ENCODE measurements at places on chromosomes 4 and X.

DNA sequence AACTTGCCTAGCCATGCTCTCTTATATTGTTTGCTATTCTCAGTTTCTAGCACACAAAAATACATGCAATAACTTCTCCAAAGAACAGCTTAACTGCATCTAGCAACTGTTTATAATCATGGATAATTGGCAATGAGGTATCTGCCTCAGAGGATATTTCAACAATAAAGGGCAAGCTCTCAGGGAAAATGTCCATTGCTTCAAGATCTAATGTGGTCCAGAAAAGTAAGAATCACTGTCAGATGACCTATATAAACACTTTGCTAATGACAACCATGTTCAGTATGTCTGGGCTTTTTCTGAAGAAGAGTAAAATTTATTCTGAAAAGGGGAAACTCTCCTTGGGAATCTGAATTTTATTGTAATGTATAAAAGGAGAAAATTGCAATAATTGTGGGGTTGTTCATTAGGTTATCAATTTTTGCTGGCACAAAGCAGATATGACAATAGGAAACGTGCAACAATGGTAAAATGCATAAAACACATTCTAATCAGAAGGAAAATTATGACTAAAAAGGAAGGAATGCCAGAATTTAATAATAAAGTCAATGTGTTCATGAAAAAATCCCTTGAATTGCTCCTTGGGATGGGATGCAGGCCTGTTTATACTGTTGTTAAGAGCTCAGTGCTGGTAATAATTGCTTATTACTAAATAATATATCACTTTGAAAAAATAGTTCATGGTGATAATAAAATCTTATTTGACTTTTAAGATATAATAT is 90.3 kb downstream of the ANTXR2 start:
- DNase-seq: no peak

DNA sequence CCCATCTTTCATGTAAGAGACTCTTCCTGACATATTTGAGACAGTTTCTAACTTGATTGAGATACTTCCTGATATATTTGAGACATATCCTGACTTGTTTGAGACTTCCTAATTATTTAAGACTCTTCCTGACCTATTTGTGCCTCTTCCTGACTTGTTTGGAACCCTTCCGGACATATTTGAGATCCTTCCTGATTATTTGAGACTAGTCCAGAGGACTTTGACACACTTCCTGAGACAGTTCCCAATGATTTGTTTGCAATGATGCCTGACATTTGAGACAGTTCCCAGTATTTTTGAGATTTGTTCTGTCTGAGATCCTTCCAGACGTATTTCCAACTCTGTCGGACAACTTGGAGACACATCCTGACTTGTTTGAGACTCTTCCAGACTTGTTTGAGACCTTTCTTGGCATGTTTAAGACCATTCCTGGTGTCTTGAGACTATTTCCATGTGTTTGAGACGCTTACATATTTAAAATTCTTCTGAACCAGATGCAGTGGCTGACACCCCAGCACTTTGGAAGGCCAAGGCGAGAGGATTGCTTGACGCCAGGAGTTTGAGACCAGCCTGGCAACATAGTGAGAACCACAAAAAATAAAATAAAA is 118.9 kb upstream of the USP9X start:
- DNase-seq: no peak

- DNase-seq: no peak
Observed at GRCh38 chrX:149282909-149283308, 222.2 kb downstream of the IDS start.

- no peak for DNase-seq
Observed at GRCh38 chr4:77990904-77991358, 66.2 kb upstream of the FRAS1 start.

GRCh38 chr4:5478169-5478568 is 230.2 kb downstream of the EVC2 start:
- no peak for DNase-seq

DNA sequence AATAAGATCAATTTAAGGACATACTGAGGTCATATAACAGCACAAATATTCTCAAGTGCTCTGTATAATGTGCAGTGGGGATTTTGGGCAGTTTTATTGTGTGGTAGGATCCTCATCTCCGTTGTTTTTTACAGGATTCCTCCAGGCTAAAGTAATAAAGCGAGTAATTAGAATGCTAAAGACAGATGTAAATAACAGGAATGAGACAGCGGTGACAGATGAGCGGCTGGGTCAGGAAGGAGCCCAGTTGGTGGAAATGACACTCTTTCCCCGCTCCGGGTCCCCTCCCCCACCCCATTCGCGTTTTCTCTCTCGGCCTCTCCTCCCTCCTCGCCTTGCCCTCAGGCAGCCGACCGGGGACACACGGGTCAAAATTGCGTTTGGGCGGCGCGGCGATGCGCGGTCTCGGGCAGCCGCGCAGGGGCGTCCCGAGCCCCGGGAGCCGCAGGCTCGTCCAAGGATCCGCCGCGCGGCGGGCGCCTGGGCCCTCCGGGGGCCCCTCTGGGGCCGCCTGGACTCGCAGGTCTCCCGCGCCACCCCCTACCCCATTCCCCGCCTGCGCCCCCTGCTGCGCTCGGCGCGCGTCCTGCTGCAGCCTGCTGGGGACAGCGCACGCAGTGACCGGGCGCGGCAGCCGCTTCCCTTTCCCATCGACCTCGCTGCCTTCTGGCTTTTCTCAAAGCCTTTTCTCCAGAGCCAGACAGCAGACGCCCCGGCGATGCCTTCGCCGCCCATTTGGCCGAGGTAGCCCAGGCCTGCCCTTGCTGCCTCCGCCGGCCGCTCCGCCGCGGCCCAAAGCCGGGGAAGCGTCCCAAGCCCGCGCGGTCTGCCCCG is 16.2 kb downstream of the POU4F2 start:
- DNase-seq: no peak

DNA sequence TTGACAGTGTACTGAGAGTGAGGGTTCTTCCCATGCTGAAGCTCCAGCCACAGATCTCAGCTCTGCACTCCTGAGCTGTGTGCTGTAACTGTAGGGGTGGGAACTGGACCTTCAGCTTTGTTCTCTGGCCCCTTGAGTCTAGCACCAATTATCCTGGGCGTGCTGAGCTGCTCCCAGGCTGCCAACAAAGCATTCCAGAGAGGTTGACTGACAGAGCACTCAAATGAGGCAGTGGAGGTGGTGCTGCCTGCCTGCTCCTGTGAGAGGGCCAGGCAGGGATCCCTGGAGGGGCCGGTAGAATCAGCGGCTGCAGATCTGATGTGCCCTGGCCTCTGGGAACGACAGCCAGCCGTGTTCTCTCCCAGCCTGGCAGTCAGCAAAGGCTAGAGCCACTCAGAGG is 375.7 kb upstream of the AADAT start:
- DNase-seq: no peak

- DNase-seq: peak; percentile 8
Observed at GRCh38 chrX:14529290-14529989, at the start of gene GLRA2. GLRA2 (plus strand) TSS chrX:14529536; CDS start chrX:14530058, 522 bp downstream.

- no peak for DNase-seq
Observed at GRCh38 chr4:52586069-52586468, 73.0 kb downstream of the USP46 start.

DNA sequence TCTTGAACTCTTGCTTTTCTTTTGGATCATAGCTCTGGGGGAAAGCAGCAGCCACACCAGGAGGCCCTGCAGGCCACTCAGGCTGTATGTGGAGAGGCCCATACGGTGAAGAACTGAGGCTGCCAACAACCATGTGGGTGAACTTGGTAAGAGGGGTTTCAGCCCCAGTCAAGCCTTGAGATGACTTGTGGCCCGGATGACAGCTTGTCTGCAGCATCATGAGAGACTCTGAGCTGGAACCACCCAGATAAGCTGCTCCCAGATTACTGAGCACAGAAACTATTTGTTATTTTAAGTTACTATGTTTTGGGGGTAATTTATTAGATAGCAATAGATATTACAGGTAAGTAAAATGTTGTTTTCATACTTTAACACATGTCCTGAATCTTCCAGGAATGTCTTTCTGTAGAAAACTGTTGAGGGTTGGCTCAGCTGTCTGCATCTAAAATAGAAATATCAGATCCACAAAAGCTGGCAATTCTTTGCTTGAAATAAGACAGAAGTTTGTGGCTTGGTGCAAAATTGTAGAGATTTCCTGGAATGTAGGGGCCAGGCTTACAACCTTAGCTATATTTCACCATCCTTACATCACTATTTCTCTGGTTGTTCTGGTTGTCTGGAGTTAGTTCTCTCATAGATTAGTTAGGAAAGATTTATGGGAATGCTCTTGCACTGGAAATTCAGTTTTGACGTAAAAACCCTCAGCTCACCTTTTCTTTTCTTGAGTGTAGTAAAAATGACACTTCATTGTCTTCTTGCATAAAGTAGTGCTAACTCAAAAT is 272.1 kb downstream of the RAPGEF2 start:
- no peak for DNase-seq

DNA sequence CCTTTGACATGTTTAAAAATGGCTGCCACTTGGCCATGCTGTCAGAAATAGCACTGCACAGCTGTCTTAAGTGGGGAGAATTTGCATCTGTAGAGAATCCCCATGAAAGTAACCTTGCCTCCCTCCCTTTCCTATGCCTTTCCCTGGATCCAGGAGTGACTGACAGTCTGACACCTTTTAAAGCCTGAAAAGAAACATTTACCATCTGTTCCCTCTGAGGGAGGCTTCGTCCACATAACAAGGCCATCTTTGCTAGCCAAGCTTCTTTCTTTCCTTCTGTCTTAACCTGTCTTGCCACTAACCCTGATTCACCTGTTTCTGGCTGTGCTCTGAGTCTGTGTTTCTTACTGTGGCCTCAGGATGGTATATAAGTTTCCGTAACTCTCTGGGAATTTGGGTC is 21.3 kb upstream of the AADAT start:
- DNase-seq: no peak

GRCh38 chr4:74934016-74934831 is 1.3 kb downstream of the PARM1 start:
- no peak for DNase-seq

GRCh38 chr4:74258963-74259362 is 49.3 kb upstream of the EPGN start:
- no peak for DNase-seq

- peak; percentile 9 for DNase-seq
Observed at GRCh38 chrX:119118780-119119395, 8.7 kb downstream of the KIAA1210 start.

DNA sequence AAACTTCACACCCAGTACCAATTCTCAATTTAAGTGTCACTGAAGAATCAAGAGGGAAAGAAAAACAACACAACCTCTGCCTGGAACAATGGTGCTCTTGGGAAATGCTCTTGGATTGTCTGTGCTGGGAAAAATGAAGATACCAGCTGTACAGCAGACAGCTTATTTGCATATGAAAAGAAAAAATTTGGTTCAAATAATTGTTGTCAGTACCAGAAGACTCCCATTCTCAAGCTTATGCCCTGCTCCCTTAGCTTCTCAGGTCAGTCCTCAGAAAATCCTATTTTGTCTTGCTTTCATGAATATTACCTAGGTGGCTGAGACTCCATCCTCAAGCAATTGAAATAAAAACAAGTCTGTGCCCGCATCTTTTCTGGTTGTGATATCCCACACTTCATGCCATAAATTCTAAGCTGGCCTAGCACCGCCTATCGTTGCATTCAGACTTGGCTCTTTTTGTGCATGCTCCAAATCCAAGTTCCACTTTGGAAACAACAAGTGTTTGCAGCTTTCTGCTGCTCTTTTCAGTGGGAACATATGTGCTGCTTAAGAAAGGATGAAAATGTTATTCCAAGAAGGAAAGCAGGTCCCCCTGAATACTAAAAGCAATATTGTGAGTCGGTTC is 431.6 kb downstream of the INPP4B start:
- DNase-seq: no peak

DNA sequence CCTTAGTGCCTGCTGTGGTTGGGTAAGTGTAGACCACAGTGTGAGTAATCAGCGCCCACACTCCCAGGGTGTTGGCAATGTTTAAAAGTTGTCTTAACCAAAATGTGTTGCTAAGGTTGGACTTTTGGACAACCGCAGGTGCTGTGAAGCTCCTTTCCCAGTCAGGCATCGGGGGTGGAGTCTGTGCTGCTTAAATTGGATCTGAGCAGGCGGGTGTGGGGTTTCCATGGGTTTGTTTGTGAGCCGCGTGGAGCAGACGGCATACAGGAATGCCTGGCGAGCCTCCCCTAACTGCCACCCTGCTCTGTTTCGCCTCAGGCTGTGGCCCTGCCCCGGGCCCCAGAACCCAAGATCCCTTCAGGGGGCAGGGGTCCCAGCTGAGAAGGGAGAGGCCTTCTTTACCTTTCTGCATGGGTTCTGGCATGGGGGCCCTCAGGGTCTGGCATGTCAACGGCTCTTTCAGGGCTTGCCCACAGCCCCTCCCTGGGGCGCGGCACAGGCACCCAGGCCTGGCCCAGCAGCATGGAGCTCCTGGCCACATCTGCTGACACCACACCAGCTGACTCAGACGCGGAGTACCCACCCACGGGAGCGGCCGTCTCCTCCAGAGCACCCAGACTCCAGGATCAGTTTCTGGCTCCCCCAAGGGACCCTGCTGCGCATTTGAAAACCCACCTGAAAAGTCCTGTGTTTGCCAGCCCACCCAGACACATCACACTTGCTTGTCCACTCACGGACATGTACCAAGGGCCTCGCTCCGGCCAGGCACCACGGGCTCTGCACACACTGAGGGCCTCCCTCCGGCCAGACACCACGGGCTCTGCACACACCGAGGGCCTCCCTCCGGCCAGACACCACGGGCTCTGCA is 5.1 kb upstream of the SPON2 start:
- no peak for DNase-seq

GRCh38 chr4:88659055-88659889 is 38.4 kb downstream of the NAP1L5 start:
- DNase-seq: peak; percentile 54

GRCh38 chr4:7564242-7564641 is 129.5 kb upstream of the PSAPL1 start:
- no peak for DNase-seq
